A549 (cell line): ENCODE measurements at places on chromosomes 2 and 18.

DNA sequence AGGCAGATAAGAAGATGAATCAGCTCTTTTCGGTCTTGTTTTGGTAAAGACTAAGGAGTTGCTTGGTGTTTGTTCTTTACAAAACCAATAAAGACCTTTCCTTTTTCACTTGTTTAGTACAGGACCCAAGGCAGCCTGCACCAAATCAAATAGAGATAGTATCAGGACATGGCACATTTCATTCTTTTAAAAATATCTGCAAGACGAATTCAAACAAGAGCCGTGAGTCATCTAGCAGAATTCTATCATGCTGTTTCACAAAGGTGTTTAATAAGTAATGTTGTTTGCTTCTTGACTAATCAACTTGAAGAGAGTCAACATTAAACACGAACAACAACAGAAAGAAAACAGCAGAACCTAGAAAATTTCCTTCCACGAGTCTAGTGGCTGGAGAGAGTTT lies 102.8 kb upstream of the TTN start:
- no peak for DNase-seq

- no peak for DNase-seq
Measured at GRCh38 chr2:142981069-142981378, 103.6 kb downstream of the KYNU start.

DNA sequence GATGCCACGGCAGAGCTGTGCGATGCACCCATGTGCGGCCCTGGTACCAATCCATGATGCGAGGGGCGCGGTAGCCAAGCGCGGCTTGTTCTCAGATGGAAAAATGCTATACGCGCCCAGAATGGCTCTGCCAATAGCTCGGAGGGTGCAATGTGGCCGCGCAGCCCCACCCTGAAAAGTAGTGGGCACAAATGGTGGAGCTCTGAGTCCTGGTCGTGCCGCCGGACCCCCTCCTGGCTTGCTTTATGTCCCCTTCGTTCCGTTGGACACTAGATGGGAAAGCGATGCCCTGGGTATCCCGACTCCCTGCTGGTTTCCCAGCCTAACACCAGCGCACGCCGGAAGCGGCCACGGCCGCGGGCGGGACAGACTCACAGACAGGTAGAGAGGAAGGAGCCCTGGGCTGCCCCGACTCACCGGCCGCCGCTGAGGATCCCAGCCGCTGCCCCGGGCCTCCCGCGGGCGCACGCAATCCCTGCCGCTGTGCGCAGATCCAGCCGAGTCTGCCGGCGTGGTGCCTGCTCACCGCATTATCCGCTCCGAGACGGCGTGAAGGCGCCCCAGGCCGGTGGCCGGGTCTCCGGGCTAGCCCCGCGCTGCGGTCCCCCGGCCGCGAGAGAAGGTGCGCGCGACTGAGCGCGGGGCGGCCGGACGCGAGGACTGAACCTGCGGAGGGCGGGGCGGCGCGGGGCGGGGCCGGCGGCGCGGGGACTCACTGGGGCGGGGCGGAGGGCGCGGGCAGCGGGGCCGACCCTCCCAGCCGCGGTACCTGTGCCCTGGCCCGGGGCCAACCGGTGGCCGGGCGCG lies at the start of gene CDC42EP3:
TSS of gene CDC42EP3 (minus strand) at position 634 of the 807 bp plus-strand sequence. CDS start 25,055 bp downstream, outside the sequence.
- peak; percentile 67 for DNase-seq

DNA sequence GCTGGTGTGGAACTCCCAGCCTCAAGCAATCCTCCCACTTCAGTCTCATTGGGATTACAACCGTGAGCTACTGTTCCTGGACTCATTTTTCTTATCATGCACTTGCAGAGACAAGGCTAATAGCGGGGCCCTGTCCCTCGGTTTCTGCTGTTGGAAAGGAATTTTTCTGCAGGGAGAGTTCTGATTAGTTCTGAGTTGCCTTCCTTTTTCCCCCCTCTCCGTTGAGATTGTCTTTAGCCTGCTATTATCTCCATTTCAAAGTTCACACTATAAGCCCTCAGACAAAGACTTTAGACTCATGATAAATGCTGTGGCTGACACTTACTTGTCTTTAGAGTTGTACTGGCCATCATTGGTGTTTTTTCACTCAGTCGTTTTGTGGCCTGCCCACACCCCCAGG lies 97.2 kb downstream of the NCOA1 start:
- DNase-seq = no peak

DNA sequence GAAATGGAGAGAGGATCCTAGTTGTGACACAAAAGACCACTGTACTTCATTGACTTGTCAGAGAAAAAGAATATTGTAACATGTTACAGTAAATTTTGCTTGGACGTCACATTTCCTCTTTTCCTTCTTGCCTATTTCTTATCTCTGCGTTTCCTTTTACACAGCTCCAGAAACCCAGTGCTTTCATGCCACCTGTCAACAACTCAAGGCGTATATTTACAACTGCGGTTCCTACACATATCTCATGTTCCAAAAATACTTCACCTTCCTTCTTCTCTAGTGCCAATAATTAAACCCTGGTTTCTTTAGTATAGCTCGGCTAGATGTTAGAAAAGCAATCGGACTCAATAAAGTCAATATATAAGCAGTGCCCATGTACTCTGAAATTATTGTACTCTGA lies 911.5 kb upstream of the FSHR start:
- DNase-seq = no peak

DNA sequence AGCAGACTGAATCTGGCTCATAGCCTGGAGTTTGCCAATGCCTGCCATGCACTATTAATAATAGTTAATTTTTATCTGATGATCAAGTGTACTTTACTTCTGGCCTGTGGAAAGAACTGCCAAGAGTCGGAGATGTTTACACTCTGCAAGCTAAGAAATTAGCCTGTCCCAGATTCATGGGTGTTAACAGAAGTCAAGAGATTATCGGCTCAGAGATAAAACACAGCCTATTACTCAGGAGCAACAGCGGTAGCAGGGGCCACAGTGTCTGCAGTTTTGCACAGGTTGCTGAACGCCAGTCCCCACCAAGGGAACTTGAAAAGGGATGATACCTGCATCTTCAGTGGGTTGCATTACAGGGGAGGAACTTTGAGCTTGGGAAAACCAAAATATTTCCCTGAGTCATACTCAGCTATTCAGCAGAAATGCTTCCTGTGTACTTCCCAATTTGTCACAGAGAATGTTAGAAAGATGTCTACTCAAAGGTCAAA lies 4.3 kb upstream of the ADI1 start:
- no peak for DNase-seq

- no peak for DNase-seq
Measured at GRCh38 chr2:54149638-54150441, 34.4 kb downstream of the ACYP2 start.

GRCh38 chr2:78999406-78999805 lies 26.1 kb upstream of the REG3G start:
- DNase-seq = no peak

- no peak for DNase-seq
Measured at GRCh38 chr18:13809043-13809430, 14.9 kb upstream of the MC5R start.

GRCh38 chr2:68658266-68658665 lies 14.9 kb downstream of the PROKR1 start:
- DNase-seq = no peak

DNA sequence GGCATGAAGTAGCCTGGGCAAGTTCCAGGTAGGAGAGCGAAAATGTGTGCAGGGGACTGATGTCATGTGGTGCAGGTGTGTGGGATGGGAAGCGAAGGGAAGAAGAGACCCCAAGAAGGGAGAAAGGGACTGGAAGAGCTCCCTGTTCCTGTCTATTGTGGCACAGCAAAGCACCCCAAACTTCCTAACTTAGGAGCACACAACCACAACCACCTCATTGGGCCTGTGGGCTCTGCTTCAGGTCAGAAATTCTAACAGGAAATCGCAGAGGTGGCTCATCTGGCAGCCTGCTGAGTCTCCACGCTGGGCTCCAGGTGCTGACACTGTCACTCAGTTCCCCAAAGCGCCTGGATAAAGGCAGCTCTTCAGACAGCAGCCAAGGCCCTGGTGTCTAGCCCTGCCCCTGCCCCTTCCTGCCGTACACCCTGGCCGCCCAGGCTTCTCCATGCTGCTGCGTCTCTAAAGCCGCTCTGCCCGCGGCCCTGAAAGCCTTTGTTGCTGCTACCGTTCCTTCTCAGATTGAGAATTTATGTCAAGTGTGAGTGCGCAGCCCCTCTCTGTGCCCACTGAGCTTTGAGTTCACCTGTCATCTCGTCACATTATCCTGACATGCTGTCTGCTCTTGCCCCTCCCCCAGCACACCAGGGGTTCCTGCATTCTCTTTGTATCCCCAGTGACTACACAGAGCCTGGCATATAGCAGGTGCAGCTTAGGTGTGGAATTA lies 140.2 kb upstream of the BCL2L11 start:
- no peak for DNase-seq

- no peak for DNase-seq
Measured at GRCh38 chr18:48875314-48875941, 75.3 kb downstream of the SMAD7 start.

DNA sequence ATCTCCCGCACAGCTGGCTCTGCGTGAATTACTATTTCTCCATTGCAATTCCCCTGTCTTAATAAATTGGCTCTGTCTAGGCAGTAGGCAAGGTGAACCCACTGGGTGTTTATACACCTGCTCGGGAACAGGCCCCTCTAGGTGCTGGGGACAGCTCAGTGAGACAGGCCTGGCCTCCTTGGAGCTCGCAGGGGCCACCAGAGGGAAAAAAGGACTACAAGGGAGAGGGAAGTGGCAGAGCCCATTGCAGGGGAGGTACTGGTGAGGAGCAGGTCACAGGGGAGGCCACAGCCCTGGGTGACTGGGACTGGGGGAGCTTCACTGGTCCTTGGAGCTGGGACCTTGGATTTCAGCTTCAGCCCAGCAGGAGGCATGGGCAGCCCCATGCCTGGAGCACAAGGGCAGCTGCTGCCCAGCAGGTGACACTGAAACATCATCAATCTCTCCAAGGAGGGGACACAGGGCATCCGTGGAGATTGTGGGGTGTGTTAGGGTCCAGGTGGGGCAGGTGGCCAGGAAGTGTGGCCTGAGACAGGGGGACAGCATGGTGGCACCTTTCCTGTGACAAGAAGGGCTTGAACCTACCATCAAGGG lies 31.2 kb downstream of the NGEF start:
- DNase-seq = no peak

- DNase-seq = no peak
Measured at GRCh38 chr2:227849906-227850305, 21.5 kb upstream of the DAW1 start.

DNA sequence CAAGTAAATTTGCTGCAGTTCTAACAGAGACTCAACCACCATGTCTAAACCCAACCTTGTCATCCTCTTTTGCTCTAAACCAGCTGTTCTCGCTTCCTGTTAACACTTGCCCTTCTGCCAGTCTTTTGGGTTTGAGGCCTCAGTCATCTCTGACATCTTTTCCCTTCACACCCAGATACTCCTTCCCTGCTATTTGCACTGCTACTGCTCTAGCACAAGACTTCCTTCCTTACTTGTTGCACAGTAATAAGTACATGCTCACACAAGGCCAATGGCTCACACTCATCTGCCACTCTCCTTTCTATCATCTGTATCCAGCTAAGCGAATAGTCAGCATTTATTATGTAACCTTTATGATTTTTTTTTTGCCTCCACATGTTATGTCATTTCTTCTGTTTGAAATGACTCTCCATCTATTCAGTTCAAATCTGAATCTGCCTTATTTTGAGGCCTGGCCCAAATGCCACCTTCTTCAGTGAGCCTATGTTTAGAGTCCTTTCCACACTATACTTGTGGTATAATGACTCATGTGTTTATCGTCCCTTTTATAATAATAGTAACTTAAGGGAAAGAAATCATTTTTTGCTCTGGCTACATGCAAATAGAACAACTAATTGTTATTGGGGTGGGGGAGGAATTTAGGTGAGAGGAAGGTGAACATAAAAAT lies 22.5 kb upstream of the CDKL4 start:
- DNase-seq = no peak

DNA sequence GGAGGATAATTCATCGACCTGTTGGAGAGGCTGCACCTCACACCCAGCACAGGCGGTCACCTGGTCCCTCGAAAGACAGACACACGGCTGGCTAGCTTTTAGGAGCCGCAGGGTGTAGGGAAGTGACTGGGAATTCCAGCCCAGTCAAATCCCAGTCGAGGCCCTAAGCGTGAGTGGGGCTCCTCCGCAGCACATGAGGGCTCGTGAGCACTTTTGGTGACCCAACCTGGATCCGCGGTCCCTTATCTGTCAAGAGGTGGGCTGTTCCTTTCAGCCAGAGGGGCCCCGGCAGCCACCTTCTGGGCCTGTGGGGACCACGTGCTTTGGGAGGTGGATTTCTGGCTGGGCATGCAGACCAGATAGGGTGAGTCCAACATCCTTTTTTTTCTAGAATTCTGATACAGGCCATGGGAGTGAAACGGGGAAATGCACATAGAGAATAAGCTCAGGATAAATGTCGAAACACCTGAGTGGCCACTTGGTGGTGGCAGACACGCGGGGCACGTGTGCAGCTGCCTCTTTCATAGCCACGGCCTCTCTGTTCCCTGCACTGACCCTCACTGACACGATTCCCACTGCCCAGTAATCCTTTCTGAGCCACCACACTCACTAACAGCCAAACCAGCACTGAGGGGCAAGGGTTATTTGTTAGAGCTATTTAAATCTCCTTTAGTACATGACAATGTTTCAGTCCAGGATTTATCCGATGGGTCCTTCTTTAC lies 148.4 kb upstream of the PXDN start:
- DNase-seq = no peak

- peak; percentile 42 for DNase-seq
Measured at GRCh38 chr2:221997100-221997499, 301.7 kb downstream of the PAX3 start.

- no peak for DNase-seq
Measured at GRCh38 chr2:8563814-8564474, 117.9 kb upstream of the ID2 start.

DNA sequence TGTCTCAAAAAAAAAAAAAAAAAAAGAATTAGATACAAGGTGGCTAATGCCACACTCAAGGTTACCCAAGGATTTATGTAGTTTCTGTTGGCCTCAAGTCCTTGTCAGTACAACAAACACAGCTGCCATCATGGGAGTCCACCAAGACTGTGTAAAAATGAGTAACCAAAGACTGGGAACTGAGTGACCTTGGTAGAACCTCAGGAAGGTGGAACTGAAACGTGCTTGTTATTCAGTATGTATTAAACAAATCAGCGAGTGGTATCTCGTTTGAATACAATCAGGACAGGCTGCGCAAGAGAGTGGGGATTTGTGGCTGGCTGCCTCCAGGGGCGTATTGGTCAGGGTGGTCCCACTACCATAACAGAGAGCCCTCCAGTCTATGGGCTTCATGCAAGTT lies 1.6 kb upstream of the SFTPB start:
- DNase-seq = no peak

DNA sequence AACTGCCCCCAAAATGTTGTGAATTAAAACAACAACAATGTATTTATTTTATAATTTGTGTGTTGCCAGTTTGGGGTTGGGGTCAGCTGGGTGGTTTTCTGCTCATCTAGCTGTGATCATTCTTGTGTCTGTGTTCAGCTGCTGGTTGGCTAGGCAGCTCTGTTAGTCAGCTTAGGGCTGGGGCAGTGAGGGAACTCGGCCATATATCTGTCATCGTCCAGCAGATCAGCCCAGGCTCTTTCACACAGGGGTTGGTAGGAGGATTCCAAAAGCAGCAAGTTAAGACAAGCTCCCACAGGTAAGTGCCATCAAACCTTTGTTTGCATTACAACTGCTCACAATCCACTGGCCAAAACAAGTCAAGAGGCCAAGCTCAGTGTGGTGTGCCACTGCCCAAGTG lies 121.5 kb downstream of the LPIN1 start:
- DNase-seq = no peak
